ENCODE measurements at places on chromosomes 16 and 17.

- no peak for DNase-seq
Observed at GRCh38 chr16:48098472-48098871, 57.3 kb downstream of the ABCC12 start.

- no peak for DNase-seq
Observed at GRCh38 chr16:86038926-86039310, 140.0 kb downstream of the IRF8 start.

DNA sequence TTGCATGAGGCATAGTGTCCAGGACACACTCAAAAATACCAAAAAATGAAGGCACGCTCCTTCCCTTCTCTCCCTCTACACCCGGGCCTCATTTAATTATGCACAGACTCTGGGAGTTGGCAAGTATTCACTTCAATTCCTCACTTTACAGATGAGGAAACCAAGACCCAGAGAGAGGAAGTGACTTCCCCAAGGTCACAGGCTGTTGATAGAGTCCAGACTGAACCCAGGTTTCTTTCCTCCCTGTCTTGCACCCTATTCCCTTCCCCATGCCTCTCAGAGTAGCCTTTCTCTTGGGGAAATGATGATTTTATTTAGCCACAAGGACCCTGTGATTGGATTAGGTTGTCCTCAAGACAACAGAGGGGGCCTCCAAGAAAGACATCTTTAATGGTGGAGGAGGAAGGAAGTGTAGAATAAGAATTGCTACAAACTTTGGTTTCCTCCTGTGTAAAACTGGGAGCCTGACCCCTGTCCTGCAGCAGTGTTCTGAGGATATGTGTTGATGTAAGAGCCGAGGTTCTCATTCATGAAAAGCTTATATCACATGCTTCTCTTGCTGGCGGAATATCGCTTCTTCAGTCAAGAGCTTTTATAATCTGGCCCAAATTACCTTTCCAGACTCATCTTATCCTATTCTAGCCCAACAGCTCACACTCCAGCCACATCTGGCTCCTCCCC is 48.8 kb upstream of the SIAH1 start:
- DNase-seq = no peak

DNA sequence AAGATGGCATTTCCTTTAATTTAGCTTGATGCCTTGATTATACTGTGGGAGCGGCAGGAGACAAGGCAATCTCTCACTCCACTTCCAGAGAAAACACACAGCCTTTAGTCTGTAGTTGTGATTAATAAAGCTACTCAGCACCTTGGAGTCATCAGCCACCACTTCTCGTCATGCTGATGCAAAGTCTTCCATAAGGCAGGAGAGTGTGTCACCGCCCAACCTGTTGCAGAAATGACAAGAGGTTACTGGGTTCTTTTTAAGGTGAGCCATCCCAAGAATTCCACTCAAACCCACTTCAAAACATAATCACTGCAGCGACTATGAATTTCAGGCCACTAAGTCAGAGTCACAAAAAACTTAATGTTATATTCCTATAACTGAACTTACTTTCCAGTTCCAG is 223.9 kb upstream of the TOX3 start:
- DNase-seq = no peak

GRCh38 chr17:8861495-8862181 is 5.8 kb downstream of the PIK3R6 start:
- no peak for DNase-seq

DNA sequence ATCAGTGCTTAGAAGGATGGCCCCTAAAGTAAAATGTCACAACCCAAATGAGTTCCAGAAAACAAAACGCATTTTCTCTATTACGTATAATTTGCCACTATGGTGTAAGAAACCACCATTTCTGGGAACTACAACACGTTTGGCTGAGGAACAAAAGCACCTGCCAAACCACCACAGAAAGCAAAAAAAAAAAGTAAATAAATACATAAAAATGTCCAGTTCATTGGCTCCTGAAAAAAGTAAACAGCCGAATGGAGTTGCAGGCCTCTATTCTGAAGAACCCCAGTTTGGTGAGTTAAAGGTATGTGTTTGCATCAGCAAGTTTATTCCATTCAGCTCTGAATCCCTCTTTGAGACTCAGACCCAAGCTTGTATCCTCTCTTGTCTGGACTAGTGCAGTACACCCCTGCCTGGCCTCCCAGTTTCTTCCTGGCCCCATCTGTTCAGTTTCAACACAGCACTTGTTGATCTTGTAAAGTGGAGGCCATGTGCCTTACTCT is 36.9 kb downstream of the ERN1 start:
- DNase-seq = no peak

DNA sequence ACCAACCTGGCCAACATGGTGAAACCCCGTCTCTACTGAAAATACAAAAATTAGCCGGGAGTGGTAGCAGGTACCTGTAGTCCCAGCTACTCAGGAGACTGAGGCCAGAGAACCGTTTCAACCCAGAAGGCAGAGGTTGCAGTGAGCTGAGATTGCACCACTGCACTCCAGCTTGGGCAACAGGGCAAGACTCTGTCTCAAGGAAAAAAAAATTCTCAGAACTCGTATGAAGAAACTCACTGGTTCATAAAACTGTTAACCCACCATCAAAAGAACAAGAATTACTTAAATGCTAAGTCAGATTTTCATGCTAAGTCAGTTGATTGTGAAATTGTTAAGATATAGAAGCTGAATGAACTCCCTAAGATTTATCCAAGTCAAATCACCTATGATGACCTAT is 31.3 kb downstream of the SLC39A11 start:
- no peak for DNase-seq

GRCh38 chr17:1996800-1997288 is 28.3 kb downstream of the RTN4RL1 start:
- DNase-seq = no peak

- DNase-seq = no peak
Observed at GRCh38 chr17:33868899-33869298, 386.2 kb upstream of the CCL2 start.

GRCh38 chr16:66754819-66755218 is 3.4 kb upstream of the DYNC1LI2 start:
- DNase-seq = no peak

GRCh38 chr17:74924250-74924948 is at the start of gene OTOP2:
TSS of gene OTOP2 (plus strand) at chr17:74924273. CDS start at chr17:74924633, 360 bp downstream.
- no peak for DNase-seq

DNA sequence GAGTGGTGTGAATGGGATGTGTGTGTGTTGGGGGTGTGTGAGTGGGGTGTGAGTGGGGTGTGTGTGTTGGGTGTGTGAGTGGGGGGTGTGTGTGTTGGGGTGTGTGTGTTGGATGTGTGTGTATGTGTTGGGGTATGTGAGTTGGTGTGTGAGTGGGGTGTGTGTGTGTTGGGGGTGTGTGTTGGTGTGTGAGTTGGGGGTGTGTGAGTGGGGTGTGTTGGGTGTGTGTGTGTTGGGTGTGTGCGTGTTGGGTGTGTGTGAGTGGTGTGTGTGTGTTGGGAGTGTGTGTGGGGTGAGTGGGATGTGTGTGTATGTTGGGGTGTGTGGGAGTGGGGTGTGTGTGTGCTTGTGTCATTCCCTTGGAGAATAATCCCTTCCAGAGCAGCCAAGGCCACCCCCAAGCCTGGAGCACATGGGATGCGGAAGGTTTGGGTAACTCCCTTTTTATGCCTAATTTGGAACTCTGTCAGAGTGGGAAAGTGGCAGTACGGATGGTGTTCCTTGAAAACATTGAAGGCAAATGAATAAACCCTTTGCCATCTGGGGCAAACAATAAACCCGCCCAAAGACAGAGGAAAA is 14.3 kb downstream of the RNF213 start:
- DNase-seq = no peak

- peak; percentile 43 for DNase-seq
Observed at GRCh38 chr16:12155235-12155634, 178.7 kb downstream of the SNX29 start.

DNA sequence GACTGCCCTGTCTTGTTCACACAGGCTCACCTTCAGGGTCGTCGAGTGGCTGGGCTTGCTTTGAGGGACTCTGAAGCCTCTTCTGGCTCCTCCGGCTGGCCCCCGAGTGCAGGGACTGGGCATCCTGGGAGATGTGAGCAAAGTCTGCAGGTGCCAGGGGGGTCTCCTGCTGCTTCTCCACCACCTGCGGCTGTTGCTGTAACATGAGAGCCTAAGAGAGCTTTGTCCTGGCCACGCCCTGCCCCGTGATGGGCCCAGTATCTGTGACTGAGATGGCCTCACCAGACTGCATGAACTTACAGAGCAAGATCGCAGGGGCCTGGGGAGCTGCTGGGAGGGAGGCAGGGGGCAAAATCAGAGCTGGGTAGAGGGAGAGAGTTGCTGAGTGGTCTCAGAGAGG is 12.5 kb downstream of the ERN2 start:
- DNase-seq = no peak

GRCh38 chr16:75343941-75344340 is 89.4 kb downstream of the CFDP1 start:
- DNase-seq = no peak

GRCh38 chr17:12081720-12082119 is 61.0 kb downstream of the MAP2K4 start:
- peak; percentile 16 for DNase-seq

GRCh38 chr16:71762186-71762585 is 37.7 kb upstream of the PHLPP2 start:
- no peak for DNase-seq

DNA sequence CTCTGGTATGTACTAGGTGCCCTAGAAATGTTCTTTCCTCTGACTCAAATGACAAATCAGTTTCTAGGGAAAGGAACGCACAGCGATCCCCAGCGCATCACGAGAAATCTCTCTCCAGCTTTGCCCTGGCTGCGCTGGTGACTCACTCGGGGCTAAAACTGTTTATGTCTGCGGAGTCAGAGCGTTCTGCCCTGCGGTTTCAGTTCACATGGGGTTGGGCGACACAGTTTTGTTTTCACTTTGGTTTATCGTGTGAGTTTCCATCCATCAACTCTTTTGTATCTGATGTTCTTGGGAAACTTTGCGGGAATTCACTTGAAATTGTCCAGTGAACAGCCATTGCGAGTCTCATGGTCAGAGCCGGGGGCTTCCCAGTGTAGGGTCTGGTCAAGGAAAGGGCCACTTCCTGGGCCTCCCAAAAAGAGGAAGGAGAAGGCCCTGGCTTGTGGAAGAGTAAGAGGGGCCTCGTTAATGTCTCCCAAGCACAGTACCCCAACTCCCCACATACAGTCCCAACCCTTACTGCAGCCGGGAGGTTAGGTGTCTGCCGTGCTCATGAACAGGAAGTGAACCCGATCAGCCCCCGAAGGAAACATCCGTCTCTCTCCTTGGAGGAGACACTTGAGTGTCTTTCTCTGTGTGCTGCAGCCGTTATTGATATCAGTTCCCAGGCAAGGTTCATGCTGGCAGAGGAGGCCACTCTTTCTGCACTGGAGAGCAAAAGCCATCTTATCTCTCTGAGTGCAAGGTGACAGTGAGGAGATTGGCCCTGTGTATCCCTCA is 643.2 kb downstream of the WWOX start:
- DNase-seq = no peak

GRCh38 chr17:28862561-28862960 is 7.7 kb downstream of the ERAL1 start:
- no peak for DNase-seq

- no peak for DNase-seq
Observed at GRCh38 chr16:65895486-65895885, 471.0 kb upstream of the CDH5 start.

GRCh38 chr17:36602030-36602748 is 806 bp downstream of the MRM1 start:
- DNase-seq = peak; percentile 49

DNA sequence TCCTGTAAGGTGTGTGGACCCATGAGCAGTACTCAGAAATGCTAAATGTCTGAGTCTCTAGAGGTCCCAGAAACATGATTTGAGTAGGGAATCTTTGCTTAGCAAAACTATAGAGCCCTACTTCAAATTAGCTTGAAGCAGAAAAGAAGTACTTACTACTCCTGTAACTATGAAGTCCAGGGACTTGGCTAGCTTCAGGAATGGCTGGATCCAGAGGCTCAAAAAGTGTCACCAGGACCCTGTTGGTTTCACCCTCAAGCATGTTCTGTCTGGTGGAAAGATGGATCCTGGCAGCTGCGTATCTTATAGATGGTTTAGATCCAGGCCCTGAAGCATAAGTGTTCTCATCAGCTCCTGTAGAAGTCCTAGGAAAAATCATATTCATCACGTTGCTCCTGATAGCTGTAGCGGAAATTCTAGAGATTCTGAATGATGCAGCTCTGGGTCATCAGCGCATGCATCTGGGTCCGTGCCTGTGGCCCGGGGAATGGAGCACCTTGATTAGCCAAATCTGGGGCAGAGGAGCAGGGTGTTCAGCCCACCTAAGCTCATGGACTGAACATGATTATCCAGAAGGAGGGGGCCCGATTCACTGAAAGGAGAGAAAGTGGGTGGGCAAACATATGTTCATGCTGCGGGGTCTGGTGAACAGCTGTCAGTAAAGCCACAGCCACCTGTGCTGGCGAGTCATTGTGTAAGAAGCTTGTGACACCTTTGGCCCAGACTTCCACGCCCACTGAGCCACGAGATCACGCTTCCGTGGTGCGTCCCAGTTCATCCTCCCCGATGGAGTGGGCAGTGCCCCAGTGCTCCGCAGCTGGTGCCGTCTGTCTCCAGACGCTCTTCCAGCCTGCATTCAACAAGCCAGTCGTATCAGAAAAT is 260.6 kb downstream of the CPPED1 start:
- DNase-seq = no peak

DNA sequence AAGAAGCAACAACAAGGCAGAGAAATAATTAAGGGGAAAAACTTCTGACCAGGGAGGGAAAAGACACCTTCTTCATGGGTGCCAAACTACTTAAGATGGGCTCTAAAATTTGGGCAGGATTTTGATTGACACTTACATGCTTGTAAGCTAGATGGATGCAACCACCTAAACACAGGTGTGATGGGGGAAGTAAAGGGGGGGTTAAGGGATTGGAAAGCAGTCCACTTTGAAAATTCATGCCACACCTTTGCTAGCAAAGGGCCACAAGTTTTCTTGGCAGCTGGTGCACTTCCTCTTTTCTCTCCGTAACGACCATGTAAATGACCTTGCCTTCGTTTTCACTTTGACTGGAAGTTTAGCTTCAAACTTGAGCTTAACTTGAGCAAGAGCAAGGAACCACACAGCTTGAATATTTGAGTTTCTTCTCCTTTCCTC is 14.3 kb upstream of the PRKAR1A start:
- DNase-seq = no peak

DNA sequence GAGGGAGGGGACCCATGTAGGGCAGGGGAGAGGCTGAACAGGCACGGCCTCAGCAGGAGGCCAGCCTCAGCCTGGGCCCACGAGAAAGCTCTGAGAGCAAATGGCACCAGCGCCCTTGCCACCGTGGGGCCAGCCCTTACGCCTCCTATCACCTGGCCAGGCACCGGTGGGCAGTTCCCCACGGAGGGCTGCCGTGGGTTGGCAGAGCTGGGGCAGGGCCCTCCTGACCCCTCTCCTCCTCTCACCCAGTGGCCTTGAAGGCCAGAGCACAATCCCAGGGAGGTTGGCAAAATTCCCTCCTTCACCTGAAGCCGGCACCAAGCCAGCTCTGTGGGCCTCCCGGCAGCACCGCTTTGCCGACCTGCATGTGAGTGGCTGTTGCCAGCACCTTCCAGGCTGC is 53.1 kb upstream of the ENPP7 start:
- no peak for DNase-seq
